ENCODE measurements at places on chromosomes 1 and 21.

DNA sequence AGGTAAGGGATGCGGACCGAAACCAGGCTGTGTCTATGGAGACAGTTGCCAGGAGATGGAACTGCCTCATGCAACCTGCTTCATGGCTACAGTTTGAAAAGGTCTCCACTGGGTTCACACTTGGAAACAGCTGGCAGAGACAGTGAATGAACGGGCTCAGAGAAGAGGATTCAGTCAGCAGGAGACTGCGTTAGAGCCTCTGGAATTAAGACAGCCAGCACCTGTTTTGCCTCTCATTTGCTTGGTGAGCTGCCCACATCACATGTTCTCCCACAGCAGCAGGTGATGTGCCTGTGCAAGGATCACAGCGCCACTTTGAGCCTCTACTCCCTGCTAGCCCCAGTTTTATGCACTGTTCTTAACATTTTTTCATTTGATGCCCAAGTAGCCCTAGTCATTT is 321.0 kb downstream of the PLPP3 start:
- DNase-seq = no peak

- no peak for DNase-seq
Measured at GRCh38 chr21:29641635-29642550, 297.9 kb downstream of the GRIK1 start.

GRCh38 chr1:27949027-27949426 is 10.7 kb upstream of the XKR8 start:
- DNase-seq = no peak

- no peak for DNase-seq
Measured at GRCh38 chr1:97377432-97378034, 543.3 kb downstream of the DPYD start.

- no peak for DNase-seq
Measured at GRCh38 chr21:41664881-41665765, 101.7 kb downstream of the RIPK4 start.

DNA sequence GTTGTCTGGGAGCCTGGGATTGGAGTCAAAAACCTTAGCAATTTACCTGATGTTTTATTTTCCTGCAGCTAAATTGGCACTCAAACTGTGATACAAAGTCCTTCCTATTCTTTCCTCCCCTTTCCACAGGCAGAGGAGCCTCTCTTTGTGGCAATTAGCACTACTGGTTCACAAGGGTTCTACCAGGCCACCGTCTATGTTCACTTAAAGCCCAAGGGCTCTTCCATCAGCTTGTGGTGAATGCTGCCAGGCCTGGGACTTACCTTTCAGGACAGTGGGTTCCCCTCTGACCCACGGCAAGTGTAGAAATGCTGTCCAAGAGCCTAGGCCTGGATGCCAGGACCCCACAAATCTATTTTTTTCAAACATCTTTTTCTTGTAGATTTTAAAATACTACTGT is 251.9 kb upstream of the B3GALT2 start:
- DNase-seq = no peak

GRCh38 chr21:44018813-44019567 is 6.9 kb downstream of the TRAPPC10 start:
- DNase-seq = no peak

DNA sequence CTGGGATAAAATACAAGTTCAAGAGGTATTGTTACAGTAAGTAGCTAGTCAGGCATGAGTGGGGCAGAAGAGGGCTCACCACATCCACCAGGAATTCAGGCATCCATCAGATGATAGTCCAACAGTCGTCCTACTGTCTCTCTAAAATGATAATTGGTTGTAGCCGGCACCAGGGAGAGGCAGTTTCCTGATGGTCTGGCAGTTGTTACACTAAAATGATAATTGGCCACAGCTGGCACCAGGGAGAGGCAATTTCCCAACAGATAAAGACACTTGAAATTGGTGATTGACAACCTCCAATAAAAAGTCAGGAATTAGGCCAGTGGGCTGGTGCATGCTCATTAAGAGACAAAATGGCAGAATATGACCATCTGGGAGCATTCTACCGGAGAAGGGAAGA is 545.8 kb downstream of the AMY1C start:
- no peak for DNase-seq

GRCh38 chr1:221714227-221715152 is 27.4 kb downstream of the DUSP10 start:
- no peak for DNase-seq

DNA sequence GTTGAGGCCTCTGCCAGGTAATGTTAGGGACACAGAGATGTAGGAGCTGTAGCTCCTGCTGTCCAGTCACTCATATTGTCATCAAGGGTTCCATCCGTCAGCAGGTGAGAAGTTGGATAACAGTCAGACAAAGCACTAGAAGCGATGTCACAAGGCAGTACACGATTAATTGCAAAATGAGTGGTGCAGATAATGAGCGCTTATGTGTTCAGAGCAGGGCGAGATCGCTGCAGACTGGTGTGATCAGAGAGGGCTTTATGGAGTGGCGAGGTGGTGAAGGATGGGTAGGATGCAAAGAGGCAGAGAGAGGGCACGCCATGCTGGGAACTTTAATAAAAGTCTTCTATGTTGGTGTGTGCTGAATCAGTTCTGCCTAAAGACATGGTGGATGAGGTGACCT is 8.8 kb downstream of the TMCC2 start:
- no peak for DNase-seq
